Bladder microvascular endothelial cell (primary cell): ENCODE measurements at places on chromosomes 6 and 20. TPM values are rescaled to one million over a fixed set of nuclear protein-coding genes. Genes with fewer than 3 reads are reported as not detected.

PRND gene
- total RNA-seq = 0.88 and 2.4 TPM in 2 replicates

RPS21 gene
- 639 and 784 TPM in 2 replicates for total RNA-seq

NKX2-2 gene
- total RNA-seq = not detected in 2 replicates

PSORS1C2 gene
- not detected in 2 replicates for total RNA-seq

SUMO4 gene
- total RNA-seq = 0.65 and 4.3 TPM in 2 replicates

NOP56 gene
- 148 and 221 TPM in 2 replicates for total RNA-seq

RUNX2 gene
- not detected in 2 replicates for total RNA-seq

SAPCD1 gene
- 1.3 and 2.9 TPM in 2 replicates for total RNA-seq

CAPN11 gene
- total RNA-seq = 2.3 and 8.6 TPM in 2 replicates
